ENCODE measurements at places on chromosomes 5 and 9. TPM values are rescaled to one million over a fixed set of nuclear protein-coding genes. Genes with fewer than 3 reads are reported as not detected.

The GFI1B gene
- total RNA-seq, result not detected

The GMCL2 gene
- total RNA-seq, result not detected

The SPINK4 gene
- 1.3 TPM for total RNA-seq

The EQTN gene
- total RNA-seq, result 0.18 TPM

The FRMD3 gene
- total RNA-seq, result 0.03 TPM

The GPR151 gene
- not detected for total RNA-seq

The LCN10 gene
- total RNA-seq, result not detected

The KIAA0825 gene
- total RNA-seq, result 0.03 TPM

The VCAN gene
- total RNA-seq, result not detected

The TTC23L gene
- not detected for total RNA-seq

The HSPA4 gene
- 55.7 TPM for total RNA-seq

The GEMIN5 gene
- 14.8 TPM for total RNA-seq

The ENTPD8 gene
- 0.76 TPM for total RNA-seq

The FOXD4L4 gene
- not detected for total RNA-seq

- DNase-seq, result no peak
These were observed 213.9 kb upstream of the TBCA start for GRCh38 chr5:77990020-77990419.

- no peak for DNase-seq
These were observed 1.9 kb upstream of the TRIM32 start for GRCh38 chr9:116685166-116685565.

- DNase-seq, result no peak
These were observed 4.0 kb downstream of the LTC4S start for GRCh38 chr5:179797741-179798140.

DNA sequence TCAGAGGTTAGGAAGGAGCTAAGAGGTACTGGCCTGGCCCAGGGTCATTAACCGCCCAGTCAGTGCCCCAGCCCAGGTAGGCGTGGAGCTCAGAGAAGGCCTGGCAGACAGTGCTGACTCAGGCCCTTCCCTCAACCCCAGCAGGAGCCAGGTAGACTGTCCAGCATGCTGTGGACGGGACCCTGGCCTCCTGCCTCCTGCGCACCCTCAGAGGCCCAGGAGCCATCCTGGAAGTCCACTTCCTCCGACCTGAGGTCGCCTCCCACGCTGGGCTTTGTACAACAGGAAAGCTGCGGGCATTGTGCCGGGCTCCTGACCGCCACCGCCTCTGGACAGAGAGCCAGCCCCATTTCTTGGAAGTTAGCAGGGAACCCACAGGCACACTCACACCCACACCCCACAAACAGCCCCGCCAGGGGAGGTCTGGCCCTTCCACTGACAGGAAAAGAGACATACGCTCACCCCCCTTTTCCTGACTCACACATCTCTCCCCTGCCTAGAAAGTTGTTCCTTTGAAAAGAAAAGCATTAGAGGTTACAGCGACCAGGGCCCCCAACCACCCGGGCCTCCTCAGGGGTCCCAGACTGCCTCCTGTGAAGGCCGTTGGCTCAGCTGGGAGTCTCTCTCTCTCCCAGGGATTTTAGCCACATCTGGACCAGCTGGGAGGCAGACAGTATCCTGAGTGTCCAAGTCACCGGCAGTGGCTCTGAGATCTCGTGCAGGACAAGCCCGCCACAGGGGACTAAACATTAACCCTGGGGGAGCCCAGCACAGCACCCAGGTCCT, 7.7 kb downstream of the RALGDS start:
- no peak for DNase-seq

DNA sequence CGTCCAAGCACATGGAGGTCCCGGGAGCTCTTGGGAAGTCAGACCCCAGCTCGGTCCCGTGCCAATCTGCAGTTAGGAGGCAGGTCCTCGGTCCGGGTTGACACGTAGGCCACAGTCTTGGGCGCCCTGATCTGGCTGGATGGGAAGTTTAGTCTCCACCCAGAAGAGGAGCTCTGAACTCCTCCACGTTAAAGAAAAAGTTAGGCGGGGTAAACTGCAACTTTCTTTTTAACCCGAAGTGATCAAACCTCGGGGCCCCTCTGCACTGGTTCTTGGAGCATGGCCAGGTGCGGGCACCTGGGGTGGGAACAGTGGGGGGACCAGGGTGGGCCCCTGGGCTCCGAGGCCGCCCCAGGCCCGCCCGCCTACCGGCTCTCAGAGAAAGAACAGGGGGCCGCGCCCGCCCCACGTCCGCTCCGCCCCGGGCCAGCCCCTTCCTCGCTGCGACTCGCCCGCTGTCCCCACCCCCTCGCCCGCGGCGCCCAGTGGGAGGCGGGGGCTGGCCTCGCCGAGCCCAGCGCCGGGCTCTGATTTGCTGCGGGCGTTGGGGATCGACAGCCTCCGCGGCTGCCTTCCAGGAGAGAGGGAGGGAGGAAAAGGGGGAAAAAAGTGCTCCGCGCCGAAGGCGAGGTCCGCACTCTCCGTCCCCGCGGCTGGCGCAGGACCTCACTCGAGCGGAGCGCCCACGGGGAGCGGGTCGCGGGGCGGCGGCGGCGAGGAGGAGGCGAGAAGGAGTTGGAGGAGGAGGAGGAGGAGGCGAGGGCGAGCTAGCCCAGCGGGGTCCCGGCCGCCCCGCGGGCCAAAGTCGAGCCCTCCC, at the start of gene COL5A1:
TSS of gene COL5A1 (plus strand) at position 631 of the 817 bp plus-strand sequence. CDS start 385 bp downstream, outside the sequence.
- DNase-seq, result no peak

- peak; percentile 72 for DNase-seq
These were observed 1.1 kb downstream of the FEM1C start for GRCh38 chr5:115543365-115544042.

DNA sequence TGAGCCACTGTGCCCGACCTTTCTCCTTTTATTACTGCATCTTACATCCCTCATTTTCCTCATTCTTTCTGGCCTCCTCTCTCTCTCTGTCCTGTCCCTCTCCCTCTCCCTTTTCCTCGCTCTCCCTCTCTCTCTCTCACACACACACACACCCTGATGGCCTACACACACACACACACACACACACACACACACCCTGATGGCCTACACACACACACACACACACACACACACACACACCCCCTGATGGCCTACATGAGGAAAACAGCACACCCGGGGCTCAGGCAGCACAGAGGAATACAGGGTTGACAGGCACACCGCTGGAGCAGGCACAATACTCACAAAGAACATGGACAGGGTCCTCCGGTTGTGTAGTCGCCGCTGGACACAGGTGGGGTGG, 3.8 kb upstream of the FCHSD1 start:
- no peak for DNase-seq

DNA sequence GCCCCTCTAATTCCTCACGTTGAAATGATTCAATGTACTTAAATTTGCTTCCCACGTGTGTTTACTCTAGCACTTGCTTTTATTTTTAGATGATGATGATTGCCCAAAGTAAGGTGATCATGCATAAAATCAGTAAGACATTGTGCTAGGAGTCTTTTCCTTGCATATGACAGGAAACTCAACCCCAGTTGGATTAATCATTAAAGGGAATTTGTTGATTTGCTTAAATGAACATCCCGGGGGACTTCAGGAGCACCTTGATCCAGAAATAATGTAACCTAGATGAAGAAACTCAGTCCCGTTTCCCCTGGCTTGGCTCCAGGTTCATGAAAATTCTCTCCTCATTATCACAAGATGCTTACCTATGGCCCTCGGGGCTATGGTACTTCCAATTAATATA, 106.1 kb upstream of the STC2 start:
- no peak for DNase-seq

DNA sequence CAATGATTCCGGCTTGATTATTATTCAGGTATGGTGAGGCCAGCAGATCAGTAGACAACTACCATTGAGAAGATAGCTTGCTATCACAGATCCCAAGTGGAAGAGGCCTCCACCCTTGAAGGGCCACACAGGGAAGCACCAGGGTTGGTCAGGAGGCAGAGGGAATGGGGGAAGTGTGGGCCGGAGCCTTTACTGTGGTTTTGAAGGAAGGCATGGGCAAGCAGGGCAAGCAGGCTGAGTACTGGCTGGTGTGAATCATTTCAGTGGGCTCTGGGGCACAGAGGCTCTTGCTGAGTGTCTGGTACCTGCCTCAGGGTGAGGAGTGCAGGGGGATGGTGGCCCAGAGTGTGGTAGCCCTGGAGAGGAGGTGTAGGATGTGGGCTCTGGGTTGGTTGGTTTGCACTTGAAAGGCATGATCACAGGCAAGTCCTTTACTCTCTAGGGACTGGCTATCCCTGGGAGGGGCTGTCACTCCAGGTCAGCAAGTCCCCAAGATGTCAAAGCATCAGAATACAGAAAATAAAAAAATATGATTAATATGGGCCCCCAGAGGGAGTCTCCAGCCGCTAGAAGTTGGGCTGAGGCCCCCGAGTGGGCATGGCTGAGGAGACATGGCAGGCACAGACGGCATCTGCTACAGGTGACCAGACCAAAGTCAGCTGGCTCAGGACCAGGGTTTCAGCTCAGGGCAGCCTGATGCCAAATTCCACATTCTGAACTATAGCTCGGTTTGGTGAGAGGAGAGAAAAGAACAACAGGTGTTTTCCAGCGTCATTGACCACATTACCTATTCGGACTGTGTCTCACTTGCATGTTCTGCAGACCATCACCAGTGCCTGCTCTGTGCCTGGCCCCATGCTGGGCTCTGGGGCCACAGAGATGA, 9.7 kb upstream of the SUSD3 start:
- no peak for DNase-seq

- no peak for DNase-seq
These were observed 21.8 kb downstream of the KCNIP1 start for GRCh38 chr5:170525470-170526211.

DNA sequence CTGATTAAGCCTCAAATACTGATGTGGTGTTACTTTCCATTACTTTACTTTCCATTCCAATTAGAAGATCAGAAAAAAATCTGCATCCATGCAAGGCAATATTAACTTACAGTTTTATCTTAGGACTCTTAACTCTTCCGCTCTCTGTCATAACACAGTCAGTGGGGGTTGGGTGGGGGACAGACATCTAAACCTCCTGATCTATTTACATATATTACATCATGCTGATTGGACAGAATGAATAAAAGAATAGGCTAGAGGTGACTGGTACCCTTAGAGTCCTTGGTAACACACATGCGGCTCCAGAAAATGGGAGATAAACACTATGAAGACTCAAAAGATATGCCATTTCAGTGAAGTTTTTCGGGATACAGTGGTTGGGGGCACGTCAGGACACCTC, 27.6 kb downstream of the RAPGEF6 start:
- no peak for DNase-seq

DNA sequence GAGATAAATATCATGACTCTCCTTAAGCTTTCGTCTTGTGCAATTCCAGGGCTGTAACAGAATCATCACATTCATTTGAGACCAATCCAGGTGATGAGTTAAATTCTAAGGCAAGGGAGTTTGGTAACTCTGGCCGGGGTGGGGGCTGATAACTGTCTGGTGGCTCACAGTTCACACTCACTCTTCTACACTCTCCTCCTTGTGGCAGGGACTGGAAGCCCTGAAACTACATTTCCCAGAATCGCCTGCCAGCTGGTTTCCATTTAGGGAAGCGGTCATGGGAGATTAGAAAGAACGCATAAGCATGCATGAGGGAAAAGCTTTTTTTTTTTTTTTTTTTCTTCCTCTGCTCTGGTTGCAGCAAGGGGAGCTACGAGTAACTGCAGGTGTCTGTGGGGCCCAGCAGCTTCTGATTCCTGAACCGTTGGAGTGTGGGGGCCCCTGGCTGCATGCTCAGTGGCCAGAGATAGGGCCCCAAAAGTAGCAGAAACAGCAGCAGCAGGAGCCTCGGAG, 154.8 kb upstream of the TBC1D2 start:
- peak; percentile 5 for DNase-seq

GRCh38 chr9:112020680-112021596, 124.3 kb downstream of the UGCG start:
- DNase-seq, result peak; percentile 78

- no peak for DNase-seq
These were observed 19.3 kb downstream of the BICD2 start for GRCh38 chr9:92745331-92745730.

DNA sequence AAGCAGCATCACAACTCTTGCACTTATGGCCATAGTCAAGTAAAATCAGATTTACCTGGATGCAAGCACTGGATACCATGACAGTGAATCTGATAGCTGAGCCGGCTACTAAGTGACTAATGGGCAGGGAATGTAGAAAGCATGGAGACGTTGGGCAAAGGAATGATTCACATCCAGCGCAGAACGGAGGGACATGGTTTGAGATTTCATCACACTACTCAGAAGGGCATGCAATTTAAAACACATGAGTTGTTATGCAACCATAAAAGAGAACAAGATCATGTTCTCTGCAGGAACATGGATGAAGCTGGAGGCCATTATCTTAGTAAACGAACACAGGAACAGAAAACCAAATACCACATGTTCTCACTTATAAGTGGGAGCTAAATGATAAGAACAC, 169.1 kb upstream of the PIK3R1 start:
- peak; percentile 19 for DNase-seq

GRCh38 chr5:92927291-92927778, 653.7 kb downstream of the NR2F1-AS1 start:
- DNase-seq, result peak; percentile 81

GRCh38 chr9:68437785-68438184, 81.4 kb downstream of the PGM5 start:
- no peak for DNase-seq

DNA sequence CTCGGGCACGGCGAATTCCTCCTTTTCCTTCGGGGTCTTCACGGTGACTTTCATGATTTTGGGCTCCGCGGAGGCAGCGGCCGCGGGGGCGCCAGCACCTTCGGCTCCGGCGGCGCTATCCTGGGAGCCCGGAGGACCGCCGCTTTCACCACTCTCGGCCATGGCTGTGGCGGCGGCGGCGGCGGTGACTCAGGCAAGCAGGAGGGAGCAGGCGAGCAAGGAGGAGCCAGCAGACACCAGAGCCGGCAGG, 315 bp downstream of the UBQLN1 start:
- no peak for DNase-seq

DNA sequence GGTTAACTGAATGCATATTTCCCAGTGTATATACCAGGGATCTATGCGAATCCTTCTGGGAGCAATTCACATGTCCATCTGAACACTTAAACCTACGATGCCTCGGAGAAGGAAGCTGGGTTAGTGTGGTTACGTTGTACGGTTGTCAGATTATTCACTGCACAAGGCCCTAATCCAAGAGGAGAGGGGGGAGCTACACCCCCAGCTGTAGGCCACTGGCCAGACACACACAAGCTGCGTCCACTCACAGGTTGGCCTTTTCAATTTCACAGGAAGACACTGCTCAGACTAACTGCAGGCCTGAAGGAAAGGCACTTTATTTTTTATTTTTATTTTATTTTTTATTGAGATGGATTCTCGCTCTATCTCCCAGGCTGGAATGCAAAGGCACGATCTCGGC, 184.5 kb upstream of the GNA14 start:
- DNase-seq, result no peak

DNA sequence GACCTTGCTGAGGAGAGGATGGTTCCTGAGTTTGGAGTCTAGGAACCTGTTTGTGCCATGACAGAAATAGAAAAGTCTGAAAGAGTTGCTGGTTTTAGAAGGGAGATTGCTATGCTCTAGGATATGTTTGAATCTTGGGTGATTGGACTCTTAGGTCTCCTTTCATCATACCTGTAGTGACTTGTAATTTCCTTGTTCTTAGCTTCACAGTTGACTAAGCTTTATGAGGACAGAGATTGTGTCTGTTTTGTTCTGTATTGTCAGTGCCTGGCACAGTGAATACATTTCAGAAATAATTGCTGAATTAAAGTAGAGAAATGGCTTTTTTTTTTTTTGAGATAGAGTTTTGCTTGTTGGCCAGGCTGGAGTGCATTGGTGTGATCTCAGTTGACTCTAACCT, 31.5 kb downstream of the GAPVD1 start:
- no peak for DNase-seq

- DNase-seq, result no peak
These were observed 58.3 kb downstream of the SEMA4D start for GRCh38 chr9:89439571-89439970.

- no peak for DNase-seq
These were observed 204.4 kb downstream of the GLIS3 start for GRCh38 chr9:4095484-4095883.

Measured in HT-29 (cell line).